ENCODE measurements at places on chromosomes 7 and 10. TPM values are rescaled to one million over a fixed set of nuclear protein-coding genes. Genes with fewer than 3 reads are reported as not detected.

The PRPS1L1 gene
- not detected for total RNA-seq

The PNLIPRP1 gene
- not detected for total RNA-seq

The PAPOLB gene
- total RNA-seq: 0.12 TPM

The FAM241B gene
- 0.87 TPM for total RNA-seq

The SYT15B gene
- under 0.01 TPM for total RNA-seq

The MEPCE gene
- total RNA-seq: 40.4 TPM

The SLC16A9 gene
- 1.2 TPM for total RNA-seq

The VAX1 gene
- not detected for total RNA-seq

The PFKFB3 gene
- 22.6 TPM for total RNA-seq

The FAM25G gene
- not detected for total RNA-seq

The ADAM12 gene
- 40.8 TPM for total RNA-seq

The FGL2 gene
- total RNA-seq: 0.22 TPM

The PTTG1IP2 gene
- total RNA-seq: not detected

The HECW1 gene
- 0.62 TPM for total RNA-seq

The EFCAB10 gene
- not detected for total RNA-seq

The ZNF37A gene
- total RNA-seq: 11.4 TPM

The CTAGE4 gene
- total RNA-seq: not detected

The NMT2 gene
- 39.0 TPM for total RNA-seq

The SKIDA1 gene
- total RNA-seq: 1.1 TPM

The INMT gene
- 0.11 TPM for total RNA-seq

The BHLHA15 gene
- 1.3 TPM for total RNA-seq

The MRM2 gene
- total RNA-seq: 14.6 TPM

The SPDYE8 gene
- total RNA-seq: not detected

The FGFR2 gene
- total RNA-seq: 0.44 TPM

The RADIL gene
- 0.50 TPM for total RNA-seq

The NUTM2E gene
- not detected for total RNA-seq

The OR9A2 gene
- total RNA-seq: not detected

The CABCOCO1 gene
- total RNA-seq: 0.44 TPM

The SPDYE6 gene
- total RNA-seq: not detected

The TACC2 gene
- 3.5 TPM for total RNA-seq

The GRM3 gene
- not detected for total RNA-seq

The MUC3A gene
- total RNA-seq: under 0.01 TPM

The KIF11 gene
- 59.2 TPM for total RNA-seq

The CALCR gene
- total RNA-seq: not detected

The ACSM6 gene
- total RNA-seq: not detected

The THNSL1 gene
- 4.9 TPM for total RNA-seq

The SKAP2 gene
- total RNA-seq: 5.9 TPM

The SPDYE5 gene
- total RNA-seq: 0.12 TPM

The RAB11FIP2 gene
- 24.9 TPM for total RNA-seq

The NPC1L1 gene
- total RNA-seq: under 0.01 TPM

The CALHM3 gene
- total RNA-seq: not detected

The TSC22D4 gene
- 23.0 TPM for total RNA-seq

The SPACDR gene
- 0.37 TPM for total RNA-seq

The C10orf143 gene
- total RNA-seq: 0.44 TPM

The MYO1G gene
- total RNA-seq: 0.11 TPM

The ZDHHC6 gene
- total RNA-seq: 32.4 TPM

The SEC31B gene
- 1.2 TPM for total RNA-seq

The SORBS1 gene
- 0.75 TPM for total RNA-seq

The MBL2 gene
- not detected for total RNA-seq

The COL28A1 gene
- 0.55 TPM for total RNA-seq

The USP6NL gene
- total RNA-seq: 12.5 TPM

The CLRN3 gene
- total RNA-seq: not detected

The MYO3A gene
- total RNA-seq: not detected
